ENCODE measurements at places on chromosomes 13 and 19.

- no peak for DNase-seq
These were observed 1017.6 kb downstream of the PCDH9 start for GRCh38 chr13:66212511-66212910.

- DNase-seq = no peak
These were observed 3.6 kb downstream of the LGALS7 start for GRCh38 chr19:38769635-38770211.

DNA sequence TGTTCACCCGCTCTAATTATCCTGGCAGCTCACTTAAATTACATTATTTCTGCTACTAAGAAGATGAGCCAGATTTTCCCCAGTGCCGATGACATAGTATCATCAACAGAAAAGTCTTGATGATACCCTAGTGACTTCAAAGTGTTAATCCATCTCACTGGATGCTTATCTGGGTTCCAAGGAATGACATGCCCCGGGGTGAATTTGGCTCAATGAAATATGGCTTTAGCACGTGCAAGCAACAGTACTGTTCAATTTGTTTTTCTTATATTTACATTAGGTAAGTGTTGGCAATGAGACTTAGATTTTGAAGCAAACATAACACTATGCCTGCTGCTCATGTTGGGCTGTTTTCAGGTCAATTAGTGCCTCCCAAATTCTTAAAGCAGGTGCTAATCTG, 548.2 kb upstream of the SLITRK1 start:
- no peak for DNase-seq

DNA sequence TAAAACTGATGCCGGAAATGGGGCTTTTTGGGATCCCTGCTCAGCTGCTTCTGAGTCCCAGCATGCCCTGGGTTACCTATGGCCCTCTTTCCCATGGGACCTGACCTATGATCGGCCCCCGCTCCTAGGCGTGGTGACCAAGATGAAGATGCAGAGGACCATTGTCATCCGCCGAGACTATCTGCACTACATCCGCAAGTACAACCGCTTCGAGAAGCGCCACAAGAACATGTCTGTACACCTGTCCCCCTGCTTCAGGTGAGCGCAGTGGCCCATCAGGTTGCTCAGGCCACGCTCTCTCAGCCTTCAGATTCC, 1.5 kb downstream of the RPS11 start:
- no peak for DNase-seq

DNA sequence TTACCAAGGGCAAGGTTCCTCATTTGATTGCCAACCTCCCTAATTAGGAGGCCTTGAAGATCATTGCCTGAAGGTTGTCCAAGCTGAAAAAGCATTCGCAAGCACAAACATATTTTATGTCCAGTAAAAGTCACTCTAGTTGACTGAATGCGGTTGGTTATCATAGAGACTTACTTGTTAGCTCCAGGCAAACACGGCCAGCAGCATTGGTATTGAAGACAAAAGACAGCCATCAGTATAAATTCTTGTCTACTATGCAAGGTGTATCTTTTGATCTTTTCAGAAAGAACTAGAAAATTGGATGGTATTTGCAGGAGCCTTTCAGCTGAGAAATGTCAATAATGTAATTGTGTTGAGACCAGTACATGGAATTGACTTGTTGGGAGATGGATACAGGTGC, 129.9 kb downstream of the GPC6 start:
- no peak for DNase-seq

- DNase-seq = no peak
These were observed 15.5 kb upstream of the CYP4F2 start for GRCh38 chr19:15913384-15913783.

- DNase-seq = no peak
These were observed 8.8 kb upstream of the CSNK1A1L start for GRCh38 chr13:37114250-37114649.

- DNase-seq = no peak
These were observed 1.7 kb downstream of the ZNF446 start for GRCh38 chr19:58477871-58478270.

GRCh38 chr13:86878781-86879180, 792.4 kb upstream of the SLITRK5 start:
- DNase-seq = no peak

DNA sequence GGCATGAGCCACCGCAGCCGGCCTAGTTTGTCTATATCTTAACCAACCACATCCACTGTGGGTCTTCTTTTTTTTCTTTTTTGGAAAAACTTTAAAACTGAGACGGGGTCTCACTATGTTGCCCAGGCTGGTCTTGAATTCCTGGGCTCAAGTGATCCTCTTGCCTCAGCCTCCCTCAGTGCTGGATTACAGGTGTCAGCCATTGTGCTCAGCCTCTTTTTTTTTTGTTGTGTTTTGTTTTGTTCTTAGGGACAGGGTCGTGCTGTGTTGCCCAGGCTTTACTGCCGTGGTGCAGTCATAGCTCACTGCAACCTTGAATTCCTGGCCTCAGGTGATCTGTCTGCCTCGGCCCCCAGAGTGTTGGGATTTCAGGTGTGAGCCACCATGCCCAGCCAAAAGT, 7.4 kb downstream of the SNRNP70 start:
- DNase-seq = no peak

- no peak for DNase-seq
These were observed 19.0 kb upstream of the POP4 start for GRCh38 chr19:29587059-29587458.

DNA sequence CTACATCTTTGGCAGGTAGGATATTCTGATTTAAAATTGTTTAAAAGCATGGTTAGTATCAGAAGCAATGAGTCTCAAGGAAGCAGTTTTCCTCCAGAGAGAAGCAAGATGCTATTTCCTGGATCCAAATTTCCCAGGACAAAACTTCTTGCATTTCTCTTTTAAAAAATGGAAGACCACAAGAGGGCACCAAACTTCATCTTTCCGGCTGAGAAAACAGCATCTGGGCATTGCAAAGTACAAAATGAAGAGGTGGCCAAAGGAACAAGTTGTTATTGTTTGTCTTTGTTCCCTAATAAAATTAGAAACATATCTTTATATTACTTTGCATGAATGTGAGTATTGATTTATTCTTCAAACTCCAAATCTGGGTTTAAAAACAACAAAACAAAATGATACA, 60.0 kb upstream of the LRCH1 start:
- peak; percentile 49 for DNase-seq

GRCh38 chr13:92136449-92137155, 738.2 kb downstream of the GPC5 start:
- DNase-seq = no peak

GRCh38 chr13:91278888-91279287, 68.6 kb upstream of the MIR17HG start:
- DNase-seq = no peak

GRCh38 chr13:67023130-67023876, 206.8 kb downstream of the PCDH9 start:
- peak; percentile 75 for DNase-seq

GRCh38 chr13:32045537-32045936, 14.0 kb downstream of the FRY start:
- DNase-seq = no peak

DNA sequence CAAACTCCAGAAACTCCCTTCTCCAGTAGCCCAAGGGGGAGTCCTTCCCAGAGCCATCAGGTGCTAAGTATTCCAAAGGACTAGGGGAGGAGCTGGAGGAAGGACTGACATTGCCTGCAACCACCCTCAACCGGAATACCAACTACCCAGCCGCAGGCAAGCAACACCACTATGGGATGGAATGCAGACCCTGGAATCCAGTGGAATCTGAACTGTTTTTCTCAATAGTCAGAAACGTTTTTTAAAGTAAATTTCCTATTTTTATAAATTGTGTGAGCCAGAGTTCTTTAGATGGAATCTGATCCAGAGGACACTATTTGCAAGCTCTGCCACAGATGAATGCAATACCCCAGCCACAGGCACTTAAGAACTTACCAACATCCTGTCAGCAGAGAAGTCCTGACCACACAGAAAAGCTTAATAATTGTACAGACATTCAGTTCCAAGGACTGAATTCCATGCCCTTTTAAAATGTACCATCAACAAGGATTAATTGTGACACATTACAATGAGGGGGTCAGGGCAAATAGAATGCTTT, 92.1 kb downstream of the USP12 start:
- DNase-seq = peak; percentile 89

- no peak for DNase-seq
These were observed 31.9 kb downstream of the PTPRS start for GRCh38 chr19:5308451-5309437.

DNA sequence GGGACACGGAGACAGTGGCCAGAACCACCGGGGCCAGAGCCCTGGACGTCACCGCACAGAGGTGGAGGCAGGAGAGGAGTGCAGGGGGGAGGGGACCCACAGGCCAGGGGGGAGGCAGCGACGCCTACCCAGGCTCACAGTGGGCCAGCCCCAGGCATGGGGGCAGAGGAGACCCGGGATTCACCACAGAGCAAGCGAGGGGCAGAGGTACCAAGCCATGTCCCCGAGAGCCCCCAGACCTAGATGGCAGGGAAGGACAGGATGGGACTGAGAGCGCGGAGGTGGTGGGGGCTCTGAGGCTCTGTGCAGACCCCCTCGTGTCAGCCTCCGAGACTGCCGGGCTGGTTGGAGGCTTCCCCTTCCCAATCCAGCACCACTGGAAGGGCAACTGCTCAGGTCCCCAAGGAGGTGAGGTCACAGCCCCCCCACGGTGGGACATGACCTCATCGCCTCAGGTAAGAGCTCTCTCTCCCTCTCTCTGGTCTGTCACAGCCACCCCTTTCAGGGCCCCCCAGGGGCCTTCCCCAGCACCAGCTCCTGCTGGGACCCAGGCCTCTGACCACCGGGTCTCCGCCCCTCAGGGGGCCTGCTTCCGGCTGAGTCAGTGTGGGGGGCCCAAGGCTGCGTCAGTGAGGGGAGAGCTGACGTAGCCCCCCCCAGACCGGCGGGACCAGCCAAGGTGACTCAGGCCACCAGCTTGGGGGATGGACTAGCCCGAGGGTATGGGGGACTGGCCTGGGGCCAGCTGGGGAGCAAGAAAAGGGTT, 2.2 kb upstream of the IL11 start:
- no peak for DNase-seq
